ENCODE measurements at places on chromosomes 7 and 10.

- DNase-seq = no peak
These were observed 40.8 kb downstream of the MYL10 start for GRCh38 chr7:101588131-101588935.

GRCh38 chr10:124300224-124300623, 118.5 kb downstream of the OAT start:
- DNase-seq = no peak

GRCh38 chr7:70544016-70544415, 587.9 kb upstream of the GALNT17 start:
- DNase-seq = no peak

GRCh38 chr10:58517491-58518355, 5.1 kb downstream of the BICC1 start:
- DNase-seq = no peak

GRCh38 chr10:51046654-51047053, 27.6 kb upstream of the PRKG1 start:
- DNase-seq = no peak

DNA sequence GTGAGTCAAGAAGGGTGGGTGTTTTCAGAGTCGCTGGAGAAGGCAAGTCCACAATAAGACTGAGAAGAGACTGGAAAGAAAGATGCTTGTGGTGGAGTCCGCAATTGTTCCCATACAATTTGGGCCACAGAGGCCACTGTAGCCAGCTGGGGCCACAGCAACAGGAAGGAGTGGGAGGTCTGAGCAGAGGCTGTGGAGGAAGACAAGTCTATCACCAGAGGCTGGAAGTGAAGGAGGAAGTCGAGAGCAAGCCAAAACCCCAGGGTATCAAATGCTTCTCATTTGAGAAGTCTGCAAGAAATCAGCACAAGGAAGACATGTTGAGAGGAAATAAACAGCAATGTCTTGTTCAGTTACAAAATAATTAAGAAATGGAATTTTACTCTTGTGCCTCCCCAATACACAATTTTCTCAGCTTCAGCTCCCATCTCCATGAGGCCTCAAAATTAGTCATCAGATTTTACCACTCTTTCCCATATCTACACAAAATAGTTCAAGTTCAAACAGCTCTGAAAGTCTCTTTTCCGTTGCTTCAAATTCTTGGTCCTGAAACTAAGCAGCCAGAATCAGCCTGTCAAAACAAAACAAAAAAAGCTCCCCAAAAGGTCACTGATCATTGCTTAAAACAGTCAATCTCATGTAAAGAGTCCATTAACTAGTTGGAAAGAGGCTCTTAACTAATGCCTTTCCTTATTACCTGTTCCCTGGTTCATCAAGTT, 31.6 kb downstream of the SLC16A12 start:
- DNase-seq = peak; percentile 11

DNA sequence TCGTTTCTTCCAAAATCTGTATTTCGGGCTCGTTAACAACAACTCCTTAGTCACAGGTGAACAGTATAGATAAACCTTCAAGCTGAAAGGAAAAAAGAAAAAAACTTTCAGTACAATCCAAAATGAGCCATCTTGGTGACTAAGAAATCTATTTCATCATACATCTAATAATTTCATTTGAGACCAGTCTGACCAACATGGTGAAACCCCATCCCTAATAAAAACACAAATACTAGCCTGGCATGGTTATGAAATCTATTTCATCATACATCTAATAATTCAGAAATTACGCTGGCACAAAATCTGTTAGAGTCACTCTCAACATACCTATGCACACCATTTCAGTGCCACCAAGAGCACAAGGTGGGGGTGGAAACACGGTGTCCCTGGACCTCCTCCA, 8.8 kb downstream of the DCLRE1C start:
- DNase-seq = no peak

- no peak for DNase-seq
These were observed 251.2 kb upstream of the MDFIC start for GRCh38 chr7:114670676-114671075.

- DNase-seq = no peak
These were observed 4.2 kb downstream of the CACNB2 start for GRCh38 chr10:18144396-18144795.

- no peak for DNase-seq
These were observed 53.0 kb downstream of the SORCS3 start for GRCh38 chr10:104694074-104694473.
